Body of pancreas (tissue), 4 donors: ENCODE measurements at places on chromosomes 4 and X. TPM values are rescaled to one million over a fixed set of nuclear protein-coding genes. Genes with fewer than 3 reads are reported as not detected.

The BCAP31 gene
- 64.6 TPM for total RNA-seq

The MGARP gene
- total RNA-seq = not detected

The LRIT3 gene
- 0.26 TPM for total RNA-seq

The PPP2R2C gene
- total RNA-seq = 0.78 TPM
